ENCODE measurements at places on chromosomes 3 and 15. TPM values are rescaled to one million over a fixed set of nuclear protein-coding genes. Genes with fewer than 3 reads are reported as not detected.
A peak's percentile ranks its signal among the peaks of the same experiment; 100 is the strongest.

GRCh38 chr3:88057630-88058305 is 1.0 kb downstream of the CGGBP1 start:
- peak; percentile 11 for DNase-seq

DNA sequence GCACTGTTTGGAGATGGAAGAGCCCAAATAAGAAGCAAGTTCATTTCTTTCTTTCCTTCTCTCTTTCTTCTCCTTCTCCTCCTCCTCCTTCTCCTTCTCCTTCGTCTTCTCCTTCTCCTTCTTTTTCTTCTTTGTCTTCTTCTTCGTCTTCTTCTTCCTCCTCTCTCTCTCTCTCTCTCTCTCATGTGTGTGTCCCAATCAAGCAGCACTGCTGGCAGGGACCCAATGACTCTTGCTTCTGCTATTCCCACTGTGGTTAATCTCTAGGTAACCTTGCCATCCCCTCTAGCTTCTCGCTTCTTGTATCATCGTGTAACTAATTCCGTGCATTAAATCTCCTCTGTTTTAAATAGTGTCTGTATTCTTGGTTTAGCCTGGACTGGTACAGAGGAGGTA is 26.1 kb upstream of the ZNF280D start:
- peak; percentile 91 for DNase-seq

DNA sequence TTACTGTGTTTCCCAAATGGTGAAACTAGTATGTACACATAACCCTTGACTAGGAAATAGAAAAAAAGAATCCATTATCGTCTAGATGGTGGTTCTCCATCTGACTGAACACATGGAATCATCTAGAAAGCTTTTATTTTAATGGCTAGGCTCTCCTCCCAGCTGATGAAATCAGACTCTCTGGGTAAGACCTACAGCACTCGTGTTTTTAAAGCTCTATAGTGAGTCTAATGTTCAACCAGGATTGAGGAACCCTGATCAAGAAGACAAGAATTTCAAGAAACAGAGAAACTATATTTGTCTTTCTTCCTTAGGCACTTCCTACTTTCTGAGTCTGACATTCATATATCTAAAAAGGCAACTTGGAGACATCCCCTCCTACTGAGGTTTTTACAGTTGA is 118.8 kb downstream of the TMCO5A start:
- no peak for DNase-seq

Gene THAP10
- polyA plus RNA-seq = 2.5 TPM

DNA sequence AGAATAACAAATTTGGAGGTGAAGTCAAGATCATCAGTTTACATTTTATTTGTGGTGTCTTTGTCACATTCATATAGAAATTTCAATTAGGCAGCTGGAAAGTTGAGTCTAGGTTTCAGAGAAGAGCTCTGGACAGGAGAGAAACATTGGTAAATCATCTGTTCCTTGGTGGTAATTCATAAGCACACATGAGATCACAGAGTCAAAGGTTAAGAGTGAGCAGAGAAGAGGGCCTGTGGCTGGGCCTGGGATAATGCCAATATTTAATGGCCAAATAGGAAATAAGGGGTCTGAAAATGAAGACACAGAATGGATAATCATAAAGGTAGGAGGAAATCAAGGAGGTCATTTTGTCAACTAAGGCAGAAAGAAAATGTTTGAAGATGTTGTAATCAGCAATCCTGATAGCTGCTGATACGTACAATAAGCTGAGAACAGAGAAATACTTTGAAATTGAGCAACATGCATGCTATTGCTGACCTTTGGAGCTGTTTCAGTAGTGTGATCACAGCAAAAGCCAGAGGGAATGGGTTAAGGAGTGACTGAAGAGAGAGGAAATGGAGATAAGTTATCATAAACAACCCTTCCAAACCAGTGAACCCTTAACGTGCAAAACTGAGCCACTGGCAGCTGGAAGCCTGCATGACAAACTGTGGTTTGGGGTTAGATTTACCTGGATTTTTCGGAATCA is 692.8 kb downstream of the AGBL1 start:
- DNase-seq = no peak

Measured in mammary epithelial cell (primary cell).